ENCODE measurements at places on chromosomes 7 and 10.

DNA sequence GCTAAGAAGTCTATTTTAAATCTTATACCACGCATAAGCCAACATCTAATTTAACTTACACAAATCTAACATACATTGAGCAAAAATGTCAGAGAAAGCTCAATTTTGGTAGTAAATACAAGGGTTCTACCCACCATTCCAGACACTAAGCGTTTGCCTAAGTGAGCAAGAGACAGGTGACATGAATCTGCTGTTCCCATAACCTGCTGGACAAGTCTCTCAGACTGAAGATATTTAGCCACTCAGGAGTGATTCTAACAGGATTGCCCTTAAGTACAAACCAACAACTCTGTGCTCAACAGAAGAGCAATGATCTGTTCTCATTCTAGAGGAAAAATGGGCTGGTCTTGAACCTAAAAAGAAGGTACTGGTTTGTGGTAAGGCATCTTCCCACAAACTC, 18.8 kb downstream of the EZH2 start:
- no peak for DNase-seq

- DNase-seq: no peak
These were observed 21.1 kb downstream of the CUL1 start for GRCh38 chr7:148719753-148720152.

DNA sequence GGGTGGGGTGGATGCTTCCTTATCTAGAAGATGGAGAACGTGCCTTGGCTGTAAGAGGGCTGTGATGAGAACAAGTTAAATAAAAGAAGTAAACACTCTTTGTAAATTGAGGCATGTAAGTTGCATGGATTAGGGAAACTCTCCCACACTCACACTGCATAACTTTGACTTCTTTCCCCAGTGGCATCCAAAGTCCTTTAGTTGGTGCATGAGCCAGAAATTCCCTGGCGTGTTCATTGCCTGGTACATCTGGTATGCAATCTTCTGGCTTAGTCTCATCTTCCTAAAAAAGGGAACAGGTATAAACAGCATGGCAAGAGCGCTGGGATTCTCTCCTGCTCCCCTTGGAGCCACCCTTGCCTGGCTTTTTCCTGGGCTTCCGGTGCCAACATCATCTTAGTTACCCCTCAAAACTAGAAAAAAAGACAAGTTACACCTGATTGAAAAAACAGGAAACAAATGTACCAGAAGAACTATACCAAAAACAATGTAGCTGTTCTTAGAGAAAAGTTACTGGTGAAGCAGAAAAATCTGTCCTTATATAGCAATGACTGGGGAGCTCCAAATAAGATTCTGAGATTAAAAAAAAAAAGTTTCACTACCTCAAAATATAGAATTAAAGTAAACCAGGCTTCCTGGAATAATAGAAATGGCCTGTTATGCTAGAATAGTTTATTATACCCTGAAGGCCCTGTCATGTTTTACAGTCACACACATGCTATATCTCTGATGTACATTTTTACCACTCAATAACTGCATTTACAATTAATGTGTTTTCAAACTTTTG, 9.9 kb downstream of the RP9 start:
- DNase-seq: no peak

DNA sequence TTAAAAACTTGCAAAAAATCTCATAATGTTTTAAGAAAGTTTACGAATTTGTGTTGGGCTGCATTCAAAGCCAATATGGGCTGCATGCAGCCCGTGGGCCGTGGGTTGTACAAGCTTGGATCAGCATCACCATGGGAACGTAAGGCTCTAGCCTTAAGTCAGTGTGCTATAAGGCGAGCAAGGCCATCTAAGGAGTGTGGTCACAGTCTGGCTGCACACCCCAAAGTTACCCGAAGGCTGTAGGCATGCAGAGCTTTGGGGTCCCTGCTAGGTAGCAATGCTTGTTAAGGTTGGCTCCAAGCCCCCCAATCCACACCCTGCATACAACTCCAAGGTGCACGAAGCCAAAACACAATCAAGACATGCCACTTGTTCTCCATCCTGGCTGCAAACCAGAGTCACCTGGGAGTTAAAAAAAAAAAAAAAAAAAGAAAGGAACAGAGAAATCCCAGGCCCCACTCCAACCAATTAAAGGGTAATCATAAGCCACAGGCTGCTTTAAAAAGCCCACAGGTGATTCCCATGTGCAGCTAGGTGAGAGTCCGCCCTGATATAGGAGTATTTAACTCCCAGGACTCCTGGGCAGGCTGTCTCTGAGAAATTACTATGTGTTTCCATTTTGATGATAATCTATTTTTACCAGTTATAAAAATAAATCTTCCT, 8.5 kb upstream of the PNLIPRP2 start:
- DNase-seq: no peak

DNA sequence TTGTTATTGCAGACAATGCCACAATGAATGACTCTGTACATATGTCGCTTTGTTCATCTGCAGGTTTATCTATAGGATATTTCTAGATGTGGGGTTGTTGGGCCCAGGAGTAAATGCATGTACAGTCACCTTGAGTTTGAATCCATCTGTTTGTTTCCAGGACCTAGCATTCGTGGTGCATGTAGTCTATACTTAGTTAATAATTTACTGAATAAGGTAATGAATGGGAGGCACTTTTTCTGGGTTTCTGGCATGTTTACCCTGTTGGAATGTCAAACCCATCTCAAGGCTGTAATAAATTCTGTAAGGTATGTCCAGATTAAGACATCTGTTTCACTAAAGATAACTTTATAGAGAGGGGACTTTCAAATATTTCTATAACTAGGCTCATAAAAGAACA, 23.5 kb downstream of the HECTD2 start:
- DNase-seq: no peak

GRCh38 chr10:68088740-68089139, 13.7 kb upstream of the HERC4 start:
- peak; percentile 13 for DNase-seq

DNA sequence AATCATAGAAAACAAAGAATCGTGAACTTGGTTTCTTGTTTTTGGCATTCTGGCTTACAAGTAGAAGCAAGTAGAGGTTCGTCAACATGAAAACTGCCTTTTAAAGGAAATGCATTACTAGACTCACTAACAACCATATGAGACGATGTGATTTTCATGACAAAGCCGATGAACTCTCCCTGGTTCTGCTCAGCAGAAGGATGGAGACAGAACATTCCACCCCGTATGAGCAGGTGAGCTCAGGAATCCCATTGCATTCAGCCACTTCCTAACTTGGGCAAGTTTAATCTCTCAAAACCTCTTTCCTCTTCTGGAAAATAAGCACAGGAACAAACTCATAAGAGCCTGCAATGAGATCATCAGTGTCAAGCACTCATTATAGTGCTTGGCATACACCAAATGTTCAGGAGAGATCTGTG, 57.4 kb upstream of the SVIL start:
- DNase-seq: no peak

DNA sequence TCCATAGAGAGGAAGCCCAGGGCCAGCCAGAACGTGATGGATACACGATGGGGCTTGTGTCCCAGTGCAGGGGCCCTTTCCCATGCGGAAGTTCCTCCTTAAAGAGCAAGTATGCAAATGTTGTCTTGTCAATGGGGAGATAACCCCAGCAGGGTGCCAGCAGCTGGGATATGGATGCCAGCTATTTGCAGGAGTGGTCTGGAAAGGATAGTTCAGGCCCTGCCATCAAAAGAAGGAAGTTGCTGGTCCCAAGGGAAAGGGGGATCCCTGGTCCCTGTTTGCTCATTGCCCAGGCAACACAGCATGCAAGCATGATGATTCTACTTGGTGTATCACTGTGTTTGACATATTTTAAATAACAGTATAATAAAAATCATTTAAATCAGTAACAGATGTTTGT, 73.1 kb upstream of the HECW1 start:
- DNase-seq: no peak

GRCh38 chr7:91710881-91711280, 169.6 kb downstream of the MTERF1 start:
- no peak for DNase-seq

GRCh38 chr10:126868371-126868770, 36.9 kb upstream of the DOCK1 start:
- DNase-seq: no peak

- DNase-seq: no peak
These were observed 105.7 kb upstream of the DNAJB12 start for GRCh38 chr10:72460284-72460876.

DNA sequence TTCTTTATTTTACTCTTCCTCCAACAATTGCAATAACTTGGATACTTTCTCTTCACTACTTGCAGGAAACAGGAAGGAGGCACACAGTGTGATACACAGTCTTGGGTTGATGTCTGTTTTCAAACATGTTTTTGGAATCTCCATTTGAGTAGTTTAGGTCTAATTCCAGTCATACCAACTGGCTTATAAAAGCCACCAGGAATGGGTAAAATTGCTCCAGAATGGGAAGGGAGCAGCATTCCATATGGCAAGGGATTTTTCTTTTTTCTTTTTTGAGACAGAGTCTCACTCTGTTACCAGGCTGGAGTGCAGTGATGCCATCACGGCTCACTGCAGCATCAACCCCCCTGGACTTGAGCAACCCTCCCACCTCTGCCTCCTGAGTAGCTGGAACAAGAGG, 545.1 kb upstream of the GALNT17 start:
- no peak for DNase-seq

GRCh38 chr7:42024537-42024936, 212.5 kb downstream of the GLI3 start:
- DNase-seq: no peak

DNA sequence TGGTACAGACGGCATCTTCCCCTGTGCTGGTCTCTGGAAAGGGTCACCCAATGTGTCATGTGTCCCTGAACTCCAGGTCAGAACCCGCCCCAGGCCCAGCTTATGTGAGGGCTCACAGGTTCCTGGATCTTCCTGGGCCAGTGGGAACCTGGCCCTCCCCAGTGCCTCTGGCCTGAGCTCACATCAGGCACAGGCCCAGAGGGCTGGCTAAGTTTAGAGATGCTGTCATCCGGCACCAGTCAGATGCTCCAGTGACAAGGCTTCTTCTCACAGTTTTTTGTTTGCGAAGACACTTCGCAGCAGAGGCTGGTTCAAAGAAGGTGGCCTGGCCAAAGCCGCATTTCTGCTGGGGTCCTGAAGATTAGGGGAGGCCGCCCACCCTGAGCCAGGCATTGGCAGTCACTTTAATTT, 11.8 kb downstream of the CAMK2B start:
- DNase-seq: no peak

DNA sequence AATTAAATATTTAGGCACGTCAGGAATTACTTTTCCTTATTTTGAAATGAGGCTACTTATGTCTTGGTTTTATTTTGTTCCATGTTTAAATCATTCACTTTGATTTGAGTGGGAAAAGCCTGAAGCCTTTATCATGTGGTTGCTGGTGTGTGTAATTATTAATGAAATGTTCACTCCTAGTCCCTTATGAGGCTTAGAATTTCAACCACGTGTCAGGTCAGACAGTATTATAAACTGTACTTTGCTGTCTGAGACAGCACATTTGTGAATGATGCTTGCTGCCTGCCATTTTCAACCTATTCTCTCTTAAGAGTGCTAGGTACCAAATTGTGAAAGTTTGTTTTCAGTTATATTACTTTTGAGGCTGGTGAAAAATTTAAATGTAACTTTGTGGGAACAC, 58.9 kb downstream of the COL17A1 start:
- DNase-seq: no peak

- DNase-seq: peak; percentile 55
These were observed 792 bp downstream of the ZNF746 start for GRCh38 chr7:149496642-149497391.

GRCh38 chr10:28592953-28593352, 60.0 kb downstream of the WAC start:
- no peak for DNase-seq

DNA sequence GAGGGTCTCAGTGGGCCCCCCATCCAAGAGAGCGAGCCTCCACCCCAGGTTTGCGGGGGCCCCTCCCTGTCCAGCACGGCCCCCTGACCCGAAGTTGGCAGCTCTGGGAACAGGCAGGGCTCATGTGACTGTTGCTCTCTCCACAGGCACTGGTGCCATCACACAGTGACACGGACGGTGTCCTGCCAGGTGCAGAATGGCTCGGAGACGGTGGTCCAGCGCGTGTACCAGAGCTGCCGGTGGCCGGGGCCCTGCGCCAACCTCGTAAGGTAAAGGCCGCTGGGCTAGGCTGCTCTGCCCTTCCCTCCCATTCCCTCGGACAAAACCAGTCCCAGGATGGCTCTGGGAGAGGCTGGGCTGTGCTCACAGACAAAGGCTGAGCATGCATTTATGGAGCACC, 57.2 kb downstream of the COL26A1 start:
- DNase-seq: no peak

- no peak for DNase-seq
These were observed 323.3 kb downstream of the CRPPA start for GRCh38 chr7:16098058-16098457.

DNA sequence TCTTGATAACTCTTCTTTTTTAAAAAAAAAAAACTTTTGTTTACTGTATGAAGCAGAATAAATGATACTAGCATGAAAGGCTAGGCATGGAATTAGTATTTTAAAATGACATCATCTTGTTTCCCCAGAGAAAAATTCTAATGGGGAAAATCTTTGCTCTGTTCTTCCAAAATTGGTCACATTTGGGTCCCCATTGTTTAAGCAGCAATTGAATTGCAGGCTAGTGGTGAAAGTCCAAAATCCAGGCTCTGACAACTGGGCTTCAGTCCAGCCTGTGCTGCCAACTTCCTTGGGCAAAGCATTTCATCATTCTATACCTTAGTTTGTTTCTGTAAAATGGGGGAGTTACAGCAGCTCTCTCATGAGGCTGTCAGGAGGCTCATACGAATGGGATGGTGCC, 726.4 kb downstream of the KCNMA1 start:
- no peak for DNase-seq

DNA sequence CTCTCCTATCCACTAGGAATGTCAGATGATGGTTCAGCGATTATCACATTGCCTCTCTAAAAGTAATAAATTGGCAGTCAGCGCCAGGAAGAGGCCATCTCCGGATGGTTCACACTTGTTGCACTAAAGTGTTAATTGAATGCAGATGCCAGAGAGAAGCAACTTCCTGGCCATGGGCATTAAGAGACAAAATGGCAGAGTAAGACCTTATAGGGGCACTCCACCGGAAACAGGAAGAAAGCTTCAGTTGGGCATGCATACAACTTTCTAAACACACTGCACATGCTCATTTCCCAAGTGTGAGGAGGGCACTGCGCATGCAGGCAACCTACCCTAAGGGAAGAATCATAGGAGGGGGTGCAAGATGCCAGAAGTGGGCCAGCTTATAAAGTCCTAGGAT, 71.7 kb upstream of the AUTS2 start:
- DNase-seq: no peak

All from GM06990 (cell line).